ENCODE measurements at places on chromosomes 12 and 14.
A peak's percentile ranks its signal among the peaks of the same experiment; 100 is the strongest.

- DNase-seq: no peak
These were observed 115.5 kb downstream of the DHRS2 start for GRCh38 chr14:23751616-23752015.

DNA sequence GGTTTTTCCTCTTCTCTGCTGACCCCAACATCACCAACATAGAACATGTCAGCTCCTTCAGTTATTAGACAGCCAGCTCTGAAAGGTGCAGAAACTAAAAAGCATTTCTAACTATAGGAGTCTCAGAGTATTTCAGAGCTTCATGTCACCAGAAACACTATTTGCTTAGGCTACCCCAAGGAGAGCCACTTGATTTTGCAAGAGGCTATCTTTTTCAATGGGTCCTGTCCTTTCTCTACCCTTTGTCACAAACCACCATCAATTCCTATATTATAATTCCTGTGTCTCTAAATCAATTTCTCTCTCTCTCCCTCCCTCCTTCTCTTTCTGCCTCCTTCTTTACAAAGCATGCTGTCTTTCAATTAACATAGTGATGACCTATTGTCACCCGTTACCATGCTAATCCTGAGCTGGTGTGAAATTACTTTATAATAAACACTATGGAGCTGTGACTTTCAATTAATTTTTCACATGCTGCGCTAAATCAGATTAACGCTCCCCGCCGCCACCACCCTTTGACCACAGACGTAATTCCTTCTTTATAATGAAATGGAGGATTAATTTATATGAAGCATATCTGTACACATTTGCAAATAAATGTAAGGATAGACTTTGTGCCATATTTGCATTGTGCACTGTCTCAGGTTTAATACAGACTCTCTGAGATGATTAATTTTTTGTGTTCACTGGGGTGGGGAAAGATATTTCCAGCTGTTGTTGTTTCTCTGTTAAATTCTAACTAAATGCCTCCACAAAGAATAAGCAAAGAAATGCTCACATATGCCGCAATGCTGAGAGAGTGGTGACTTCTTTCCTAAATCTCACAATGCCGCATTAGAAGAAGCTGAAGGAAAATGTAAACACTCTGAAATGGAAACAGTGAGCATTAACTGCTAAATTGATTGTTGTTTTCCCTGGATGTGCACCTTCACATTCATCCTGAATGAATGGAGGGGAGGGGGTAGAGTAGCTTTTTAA is 418.6 kb downstream of the PDZRN4 start:
- DNase-seq: no peak

- DNase-seq: no peak
These were observed 10.8 kb upstream of the SMOC1 start for GRCh38 chr14:69868363-69868963.

DNA sequence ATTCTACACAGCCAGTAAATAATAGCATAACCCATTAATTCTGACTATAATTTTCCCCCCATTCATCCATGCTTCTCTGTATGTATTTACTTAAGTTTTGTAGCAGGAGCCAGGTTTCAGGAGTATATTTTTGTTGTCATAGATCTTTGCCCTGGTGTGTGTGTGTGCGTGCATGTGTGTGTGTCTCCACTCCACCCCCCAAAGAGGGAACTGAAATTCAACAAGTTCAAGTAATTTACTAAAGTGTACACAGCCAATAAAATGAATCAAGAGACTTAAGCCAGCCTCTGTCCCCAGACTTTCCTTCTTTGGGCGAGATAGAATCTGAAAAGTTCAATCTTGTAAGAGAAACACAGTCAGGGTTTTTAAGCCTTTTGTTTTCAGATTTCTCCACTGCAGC is 792.0 kb downstream of the MED13L start:
- no peak for DNase-seq

GRCh38 chr12:53052419-53053217 is 2.8 kb downstream of the TNS2 start:
- DNase-seq: peak; percentile 85

Measured in nucleus accumbens (tissue), 56 donors.